ENCODE measurements at places on chromosomes 3 and 15.

DNA sequence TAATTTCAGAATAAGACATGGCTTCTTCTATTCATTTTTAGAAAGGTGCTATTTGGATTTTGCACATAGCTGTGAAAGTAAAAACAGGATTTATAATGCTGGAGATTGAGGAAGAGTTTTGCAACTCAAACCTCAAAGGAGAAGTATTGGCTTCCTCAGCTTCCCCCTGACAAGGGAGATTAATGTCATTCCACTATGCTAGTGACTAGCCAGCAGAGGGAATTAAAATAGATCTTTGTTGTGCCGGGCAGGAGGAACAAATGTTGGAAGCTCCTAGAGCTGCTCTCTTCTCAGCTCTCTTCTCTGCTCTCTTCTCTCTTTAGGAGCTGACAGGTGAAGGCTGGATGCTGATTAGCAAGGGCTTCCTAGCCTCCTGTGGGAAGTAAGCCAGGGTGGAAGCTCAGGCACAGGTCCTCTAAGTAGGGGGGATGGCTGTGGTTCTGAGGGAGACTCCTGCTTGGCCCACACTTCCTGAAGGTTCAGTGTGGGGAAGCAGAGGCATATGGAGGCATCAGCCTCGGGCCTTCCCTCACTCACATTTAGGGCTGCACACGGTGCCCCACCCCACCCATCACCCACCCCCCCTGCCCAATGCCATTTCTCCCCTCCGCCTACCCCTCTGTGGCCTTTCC lies 29.6 kb downstream of the CX3CR1 start:
- no peak for DNase-seq

DNA sequence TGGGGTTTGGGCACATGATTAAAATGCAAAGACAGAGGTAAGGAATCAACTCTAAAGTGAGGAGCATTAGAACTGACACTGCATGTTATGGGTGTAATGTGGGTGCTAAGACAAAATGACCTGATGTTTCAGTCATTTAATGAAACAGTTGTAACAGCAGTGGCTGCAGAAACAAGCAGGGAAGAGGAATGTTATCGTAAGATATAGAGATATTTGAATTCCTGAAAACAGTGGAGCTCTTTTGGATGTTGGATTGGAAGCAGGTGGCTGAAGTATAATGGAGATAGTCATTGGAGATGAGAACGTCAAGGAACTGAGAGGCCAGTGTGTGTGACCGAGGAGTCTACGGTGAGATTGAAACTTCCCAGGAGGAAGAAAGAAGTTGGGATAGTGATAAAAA lies 1065.2 kb downstream of the ZPLD1 start:
- no peak for DNase-seq

GRCh38 chr3:141680620-141681389 lies 57.3 kb upstream of the RNF7 start:
- no peak for DNase-seq

DNA sequence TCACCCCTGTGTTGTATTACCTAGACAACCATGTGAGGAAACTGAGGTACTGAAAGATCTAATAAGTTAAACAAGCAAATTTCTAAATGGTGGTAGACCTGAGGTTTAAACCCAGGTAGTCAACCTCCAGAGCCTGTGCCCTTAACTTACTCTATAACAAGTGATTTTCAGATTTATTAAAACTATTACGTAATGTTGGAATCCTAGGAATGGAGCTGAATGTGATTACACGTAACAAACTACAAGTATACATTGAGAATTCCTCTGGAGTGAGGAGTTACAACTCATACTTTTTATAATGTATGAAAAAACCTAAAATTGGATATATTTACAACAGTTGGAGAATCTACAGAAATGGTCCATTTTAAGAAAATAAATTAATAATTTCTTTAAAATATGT lies 18.0 kb downstream of the FAM98B start:
- DNase-seq, result no peak

DNA sequence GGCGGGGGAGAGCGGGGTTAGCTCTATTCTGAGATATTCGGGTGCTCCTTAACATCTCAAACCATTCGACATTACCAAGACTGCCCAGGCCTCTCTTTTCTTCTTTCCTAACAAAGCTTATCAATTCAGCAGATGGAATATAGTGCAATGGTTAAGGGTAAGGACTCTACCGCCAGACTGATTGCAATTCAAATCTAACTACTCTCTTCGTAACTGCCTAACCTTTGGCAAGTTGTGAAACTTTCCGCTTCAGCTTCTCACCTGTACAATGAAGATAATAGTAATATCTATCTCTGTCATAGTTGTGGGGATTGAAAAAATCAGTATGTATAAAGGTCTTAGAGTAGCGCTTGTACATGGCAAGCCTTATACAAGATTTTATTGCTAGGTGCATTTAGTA lies 972 bp downstream of the UBA5 start:
- no peak for DNase-seq

DNA sequence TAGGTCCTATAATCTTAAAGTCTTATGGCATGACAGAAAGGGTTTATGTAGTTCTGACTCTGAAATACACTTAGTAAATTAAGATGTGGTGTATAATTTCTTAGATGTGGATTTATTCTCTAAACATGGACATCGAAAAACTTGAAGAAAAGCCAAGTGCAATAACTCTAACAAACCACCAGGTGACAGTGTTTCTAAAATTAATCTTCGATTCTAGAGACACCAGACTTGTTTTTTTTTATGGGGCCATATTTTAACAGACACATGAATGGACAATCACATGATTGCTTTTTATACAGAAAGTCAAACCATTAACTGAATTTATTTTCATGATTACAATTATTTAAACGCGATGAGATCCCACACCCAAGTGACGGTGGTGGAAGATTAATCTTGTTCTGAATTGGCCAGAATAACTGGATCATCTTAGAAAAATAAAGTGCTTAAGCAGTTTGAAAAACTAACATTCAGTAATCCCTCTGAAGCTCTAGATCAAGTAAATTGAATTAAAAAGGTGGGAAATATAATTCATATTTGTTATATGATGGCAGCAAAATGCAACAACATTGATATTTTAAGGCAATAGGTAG lies 305.1 kb downstream of the LSAMP start:
- DNase-seq, result no peak

GRCh38 chr3:14852717-14853116 lies 34.0 kb downstream of the FGD5 start:
- no peak for DNase-seq

DNA sequence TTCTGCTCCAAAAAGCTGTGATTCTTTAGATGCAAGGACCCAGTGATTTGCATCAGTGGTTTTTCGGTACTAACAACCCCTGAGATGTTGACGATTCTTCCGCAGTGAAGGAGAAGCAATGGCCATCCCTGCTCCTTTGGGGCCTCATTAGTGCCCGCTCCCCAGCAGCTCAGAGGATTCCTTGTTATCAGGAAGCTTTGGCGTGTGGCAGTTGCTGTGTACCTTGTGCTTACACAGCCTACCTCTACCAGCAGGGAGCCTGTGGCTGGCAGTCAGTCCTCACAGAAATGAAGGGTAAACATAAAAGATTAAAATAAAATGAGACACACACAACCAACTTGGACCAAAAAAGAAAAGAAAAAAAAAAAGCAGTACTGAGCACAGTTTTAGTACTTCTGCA lies 55.2 kb downstream of the CNTN3 start:
- no peak for DNase-seq

GRCh38 chr3:98564282-98565005 lies 29.0 kb downstream of the CPOX start:
- DNase-seq, result no peak

DNA sequence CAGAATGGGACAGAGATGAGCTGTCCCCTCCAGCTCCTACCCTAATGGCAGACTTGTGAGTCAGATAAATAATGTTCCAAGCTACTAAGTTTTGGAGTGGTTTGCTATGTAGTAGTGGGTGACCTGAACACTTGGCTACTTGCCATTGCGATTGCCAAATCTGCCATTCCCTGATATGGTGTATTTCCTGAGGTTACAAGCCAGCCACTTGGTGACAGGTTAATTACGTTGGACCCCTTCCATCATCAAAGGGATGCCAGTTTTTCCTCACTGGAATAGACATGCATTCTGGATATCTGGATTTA lies 33.6 kb downstream of the MORF4L1 start:
- DNase-seq, result no peak

DNA sequence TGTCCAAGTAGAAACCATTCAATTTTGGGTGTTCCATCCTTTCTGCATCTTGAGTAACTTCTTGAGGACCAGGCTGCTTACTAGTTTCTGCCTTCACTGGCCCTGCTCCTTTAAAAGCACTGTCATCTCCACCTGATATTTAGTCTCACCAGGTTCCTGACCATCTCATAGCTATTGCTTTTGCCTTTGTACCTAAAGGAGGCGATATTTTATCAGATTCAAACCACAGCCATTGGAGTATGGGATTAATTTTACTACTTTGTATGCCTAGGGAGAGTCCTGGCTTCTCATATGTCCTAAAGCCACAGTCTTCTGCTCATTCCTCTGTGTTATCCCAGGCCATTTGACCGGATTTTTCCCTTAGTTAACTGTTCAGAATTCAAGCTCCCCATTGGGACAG lies 51.8 kb upstream of the RFX7 start:
- no peak for DNase-seq

DNA sequence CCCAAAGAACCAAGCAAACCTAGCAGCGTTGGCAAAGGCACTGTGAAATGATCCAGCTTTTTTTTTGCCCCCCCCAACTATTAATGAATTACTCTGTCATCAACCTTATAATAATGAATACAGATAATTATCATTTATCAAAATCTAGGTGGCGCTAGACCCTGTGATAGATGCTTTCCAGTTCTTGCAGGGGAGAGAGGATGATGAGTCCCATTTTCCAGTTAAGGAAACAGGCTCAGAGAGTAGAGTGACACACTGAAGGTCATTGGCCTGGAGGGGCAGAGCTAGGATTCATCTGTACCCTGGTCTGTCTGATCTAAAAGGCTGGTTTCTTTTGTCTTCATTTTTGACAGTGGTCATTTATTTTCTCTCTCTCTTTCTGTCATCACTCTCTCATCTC lies 5.0 kb downstream of the ACOX2 start:
- DNase-seq, result no peak
